Stimulated activated memory B cell treated with anti-CD40 and anti-IgM and Interleukin-4, amounts not matched to agents 10 μg/mL and 1 μg/mL and 100 μg/mL, for 72 hours (primary cell): ENCODE measurements at places on chromosomes 6 and 20.

GRCh38 chr6:132548746-132549463 lies 3.6 kb upstream of the TAAR8 start:
- no peak for ATAC-seq

DNA sequence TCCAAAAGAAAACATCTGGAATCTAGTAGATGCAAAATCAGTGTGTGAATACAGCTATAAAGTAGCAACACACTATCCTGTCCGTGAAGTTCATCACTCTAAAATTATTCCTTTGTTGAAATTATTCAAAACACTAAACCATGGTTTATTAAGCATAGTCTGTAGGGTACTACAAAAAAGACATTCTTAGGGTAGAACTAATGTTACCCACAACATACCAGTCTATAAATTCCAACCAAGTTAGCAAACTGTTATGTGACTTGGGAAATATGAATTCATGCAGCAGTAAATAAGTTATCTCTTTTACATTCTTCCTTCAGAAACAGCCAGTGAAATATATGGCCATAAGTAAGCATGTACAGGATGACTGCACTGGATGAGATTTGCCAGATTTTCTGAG lies 580.3 kb upstream of the ADGRB3 start:
- ATAC-seq: no peak

DNA sequence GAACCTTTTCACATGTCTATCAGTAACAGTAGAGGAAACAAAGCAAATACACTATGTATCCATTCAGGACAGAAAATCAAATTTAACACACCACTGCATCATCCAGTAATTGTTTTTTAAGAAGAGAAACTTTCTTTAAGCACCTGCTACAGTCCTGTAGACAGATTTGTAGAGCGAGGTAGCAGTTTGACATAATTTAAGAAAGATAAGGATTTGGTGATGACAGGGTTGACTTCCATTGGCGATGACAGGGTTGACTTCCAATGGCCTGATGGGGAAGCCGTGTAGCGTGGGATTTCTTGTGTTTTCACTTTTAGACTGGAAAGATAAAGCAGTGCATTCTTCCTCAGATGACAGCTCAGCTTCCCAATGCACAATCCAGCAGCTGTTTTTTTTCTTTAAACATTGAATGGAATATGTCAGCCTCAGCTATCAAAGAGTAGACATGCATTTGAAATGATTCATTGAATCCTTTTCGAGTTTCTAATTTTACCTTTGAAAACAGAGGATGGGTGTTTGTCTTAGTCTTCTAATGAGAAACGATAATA lies 68.5 kb downstream of the ECT2L start:
- no peak for ATAC-seq

- no peak for ATAC-seq
Measured at GRCh38 chr20:62511300-62511914, 35.6 kb upstream of the GATA5 start.

- ATAC-seq: no peak
Measured at GRCh38 chr20:52313341-52313963, 121.9 kb upstream of the ZFP64 start.

GRCh38 chr20:50713657-50714101 lies 17.7 kb upstream of the PARD6B start:
- ATAC-seq: no peak

GRCh38 chr6:56953597-56954402 lies 1.1 kb upstream of the BEND6 start:
- peak; percentile 67 for ATAC-seq

GRCh38 chr6:27867051-27867944 lies 44.9 kb downstream of the OR2B2 start:
- peak; percentile 52 for ATAC-seq

DNA sequence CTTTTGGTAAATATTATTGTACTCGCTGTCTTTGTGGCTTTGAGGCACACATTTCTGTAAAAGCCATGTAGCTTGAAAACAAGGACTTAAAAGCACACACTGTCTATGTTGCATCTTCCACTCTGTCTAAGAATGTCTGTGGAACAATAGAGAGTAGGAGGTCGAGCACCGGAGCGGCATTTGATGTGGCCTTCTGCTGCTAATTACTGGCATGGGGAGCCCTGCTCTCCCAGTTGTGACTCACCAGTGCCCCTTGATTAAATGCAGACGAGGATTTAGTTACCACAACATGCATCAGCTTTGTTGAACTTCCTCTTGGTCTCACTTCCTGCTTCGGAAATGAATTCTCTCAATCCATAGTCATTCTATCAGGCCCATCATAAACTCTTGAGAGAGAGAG lies 680.7 kb upstream of the SLC35B3 start:
- ATAC-seq: no peak

DNA sequence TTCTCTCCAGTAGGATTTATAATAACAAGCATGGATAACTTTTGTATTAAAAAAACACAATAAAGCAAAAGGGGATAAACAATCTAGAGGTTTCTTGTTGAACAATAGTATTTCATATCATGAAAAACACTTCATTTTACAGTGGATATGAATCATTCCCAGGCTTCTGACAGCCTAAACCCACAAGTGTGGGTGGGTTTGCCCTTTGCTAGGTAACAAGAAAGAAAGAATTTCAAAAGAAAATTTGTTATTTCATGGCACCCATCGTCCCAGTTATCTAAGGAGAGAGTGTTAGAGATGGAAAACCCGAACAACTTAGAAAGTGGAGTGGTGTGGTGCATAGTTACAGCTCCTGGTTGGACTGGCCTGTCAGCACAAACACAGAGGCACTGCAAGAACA lies 76.1 kb upstream of the GPR6 start:
- no peak for ATAC-seq

- no peak for ATAC-seq
Measured at GRCh38 chr20:60310560-60311349, 352.5 kb downstream of the CDH26 start.

DNA sequence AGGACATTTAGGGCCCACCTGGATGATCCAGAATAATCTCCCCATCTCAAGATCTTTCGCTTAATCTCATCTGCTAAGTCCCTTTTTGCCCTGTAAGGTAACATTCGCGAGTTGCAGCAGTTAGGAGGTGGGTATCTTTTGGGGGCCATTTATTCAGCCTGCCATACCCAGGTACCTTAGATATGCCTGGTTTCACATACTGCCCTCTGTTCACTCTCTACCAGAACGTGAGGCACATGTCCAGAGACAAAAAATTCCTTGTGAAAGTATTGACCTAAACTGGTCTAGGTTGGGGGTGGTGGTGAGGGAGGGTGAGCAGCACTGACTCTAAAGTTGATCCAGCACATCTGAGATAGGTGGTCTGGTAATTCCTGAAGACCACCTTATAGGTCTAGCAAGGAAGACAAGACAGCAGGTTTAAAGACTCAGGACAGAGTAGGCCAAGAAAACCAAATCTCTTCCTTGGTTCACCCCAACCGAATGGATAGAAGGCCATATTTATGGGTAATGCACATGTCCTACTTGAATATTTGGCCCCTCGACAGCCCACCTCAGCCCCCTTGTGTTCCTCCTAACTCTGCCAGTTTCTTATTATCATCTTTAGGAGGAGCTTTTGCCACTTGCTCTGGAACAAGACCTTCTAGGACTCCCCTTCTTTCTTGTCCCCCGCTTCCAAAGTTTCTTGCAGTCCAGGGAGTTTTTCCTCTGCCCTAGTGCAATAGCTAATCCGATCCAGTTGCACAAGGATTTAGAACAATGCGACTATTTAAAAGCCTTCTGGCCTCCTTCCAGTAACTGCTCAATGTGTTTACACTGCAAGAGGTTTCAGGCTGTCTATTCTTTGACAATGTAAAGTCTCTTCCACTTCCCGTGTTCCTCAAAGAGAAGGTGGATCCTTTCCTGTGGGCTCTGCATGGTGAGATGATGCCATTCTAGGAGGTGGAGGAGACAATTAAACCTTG lies 213.0 kb upstream of the LAMP5 start:
- peak; percentile 47 for ATAC-seq

GRCh38 chr6:3610206-3610605 lies 141.3 kb downstream of the PXDC1 start:
- no peak for ATAC-seq

DNA sequence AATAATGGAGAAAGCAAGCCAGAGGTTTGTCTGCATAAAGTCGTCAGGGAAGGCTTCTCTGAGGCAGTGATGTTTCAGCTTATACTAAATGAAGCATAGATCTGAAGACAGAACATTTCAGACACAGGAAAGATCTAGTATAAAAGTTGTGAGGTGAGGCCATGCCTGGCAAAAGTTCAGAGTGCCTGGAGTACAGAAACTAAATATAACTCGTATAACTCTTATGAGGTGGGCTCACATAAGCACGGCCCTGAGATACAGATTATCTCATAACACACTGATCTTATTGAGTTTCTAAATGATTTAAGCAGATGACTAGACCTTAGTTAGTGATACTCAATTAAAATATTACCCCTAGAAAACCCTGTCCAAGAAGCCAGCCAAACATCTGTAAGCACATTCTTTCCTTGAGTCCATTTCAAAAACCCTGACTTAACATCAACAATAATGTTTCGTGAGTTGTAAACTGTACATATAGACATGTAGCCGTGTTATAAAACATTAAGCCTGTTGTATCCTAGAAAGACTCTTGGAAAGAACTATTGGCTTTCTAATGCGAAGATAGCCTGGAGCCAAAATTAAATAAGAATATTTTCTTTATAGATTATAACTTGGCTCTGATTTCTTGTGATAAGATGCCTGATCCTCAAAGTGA lies 667.6 kb downstream of the TENT5A start:
- no peak for ATAC-seq

- no peak for ATAC-seq
Measured at GRCh38 chr20:41287327-41287726, 30.2 kb downstream of the ZHX3 start.

- ATAC-seq: no peak
Measured at GRCh38 chr20:51187261-51187660, 164.4 kb upstream of the KCNG1 start.

DNA sequence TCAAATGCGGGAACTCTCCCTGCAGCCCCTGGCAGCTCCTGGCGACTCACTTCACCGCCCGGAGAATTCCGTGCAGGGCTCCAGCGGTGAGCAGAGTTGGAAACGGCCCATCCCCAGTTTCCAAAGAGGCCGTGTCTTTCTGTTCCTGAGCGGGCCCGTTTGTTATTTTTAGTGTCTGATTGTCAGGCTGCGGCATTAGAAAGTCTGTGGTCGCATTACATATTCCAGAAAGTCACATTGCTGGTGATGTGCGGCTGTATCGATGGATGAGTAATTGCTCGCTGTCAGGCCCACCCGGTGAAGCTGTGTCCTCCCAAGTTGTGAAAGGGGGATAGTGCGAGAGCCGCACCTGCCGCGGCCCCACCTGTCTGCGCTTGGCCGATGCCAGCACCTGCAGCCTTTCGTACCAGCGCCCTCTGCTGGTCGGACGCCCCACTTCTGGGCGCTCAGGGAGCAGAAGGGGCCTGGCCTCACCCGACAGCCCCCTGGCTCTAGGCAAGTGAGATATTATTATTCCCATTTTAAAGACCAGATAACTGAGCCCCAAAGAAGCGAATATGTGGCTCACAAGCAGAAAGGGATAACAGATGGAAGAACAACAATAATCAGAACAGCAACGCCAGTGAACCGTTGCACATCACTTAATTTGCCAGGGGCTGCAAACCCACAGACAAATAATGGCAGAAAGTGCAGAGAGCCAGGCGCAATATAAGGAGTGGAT lies 244.9 kb downstream of the TSHZ2 start:
- peak; percentile 85 for ATAC-seq

- no peak for ATAC-seq
Measured at GRCh38 chr6:74170118-74170517, 474.1 kb downstream of the CD109 start.

- no peak for ATAC-seq
Measured at GRCh38 chr6:138958595-138958994, 29.5 kb downstream of the REPS1 start.

DNA sequence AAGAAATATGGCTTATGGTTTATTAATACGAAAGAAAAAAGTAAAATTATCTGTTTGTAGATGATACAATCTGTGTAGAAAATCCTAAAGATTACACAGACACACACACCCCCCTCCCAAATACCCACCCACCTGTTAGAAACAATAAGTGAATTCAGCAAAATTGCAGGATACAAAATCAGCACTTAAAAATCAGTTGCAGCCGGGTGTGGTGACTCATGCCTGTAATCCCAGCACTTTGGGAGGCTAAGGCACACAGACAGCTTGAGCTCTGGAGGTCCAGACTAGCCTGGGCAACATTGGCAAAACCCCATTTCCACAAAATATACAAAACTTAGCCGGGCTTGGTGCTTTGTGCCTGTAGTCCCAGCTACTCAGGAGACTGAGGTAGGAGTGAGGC lies 42.3 kb downstream of the NINL start:
- no peak for ATAC-seq

- peak; percentile 89 for ATAC-seq
Measured at GRCh38 chr6:145734486-145735355, 599 bp downstream of the EPM2A start.

- peak; percentile 74 for ATAC-seq
Measured at GRCh38 chr20:21503345-21503744, 10.5 kb downstream of the NKX2-2 start.

- ATAC-seq: no peak
Measured at GRCh38 chr6:25253351-25253750, 25.8 kb upstream of the CARMIL1 start.

GRCh38 chr6:131914234-131914633 lies 36.9 kb downstream of the CCN2 start:
- ATAC-seq: no peak

DNA sequence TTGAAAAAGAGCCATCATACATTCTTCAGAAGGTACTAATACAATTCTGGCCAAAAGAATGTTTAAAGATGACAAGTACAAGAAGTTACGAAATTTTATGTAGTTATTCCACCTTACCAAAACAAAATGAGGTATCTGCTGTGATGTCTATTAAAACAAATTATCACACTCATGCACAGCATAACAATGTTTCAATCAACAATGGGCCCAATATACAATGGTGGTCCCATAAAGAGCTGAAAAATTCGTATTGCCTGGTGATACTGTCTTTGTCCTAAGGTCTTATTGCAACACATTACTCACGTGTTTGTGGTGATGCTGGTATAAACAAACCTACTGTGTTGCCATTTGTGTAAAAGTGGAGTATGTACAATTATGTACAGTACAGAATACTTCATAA lies 3.6 kb upstream of the NUP153 start:
- ATAC-seq: no peak

DNA sequence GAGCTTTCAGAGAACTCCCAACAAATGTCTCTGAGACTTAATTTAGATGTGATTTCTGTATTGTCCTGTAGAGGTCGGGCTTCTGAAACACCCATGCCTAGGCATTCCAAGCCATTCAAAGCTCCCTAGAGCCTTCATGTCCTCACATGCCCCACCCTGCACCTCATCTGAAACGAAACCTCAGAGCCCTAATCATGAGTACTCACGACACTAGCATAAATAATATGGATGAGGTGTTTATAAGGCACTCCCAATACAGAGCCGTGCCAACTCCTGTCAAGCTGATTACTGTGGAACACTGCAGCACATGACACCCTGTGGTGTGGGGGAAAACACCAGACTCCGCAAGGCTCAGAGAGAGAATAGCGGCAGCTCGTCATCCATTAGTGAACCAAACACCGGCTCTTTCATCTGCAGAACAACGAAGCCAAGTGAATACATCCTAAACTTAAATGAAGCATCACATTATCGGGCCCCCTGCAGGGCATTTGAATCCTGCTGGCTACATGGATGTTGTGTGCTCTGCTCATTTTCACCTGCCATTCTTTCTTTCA lies 83.8 kb downstream of the FNDC1 start:
- ATAC-seq: no peak

GRCh38 chr6:135851442-135852271 lies at the start of gene PDE7B:
TSS of gene PDE7B (plus strand) at chr6:135851701.
- peak; percentile 92 for ATAC-seq
